ACHN (cell line): ENCODE measurements at places on chromosomes 5 and 9.

- DNase-seq, result peak; percentile 57
These were observed 22.7 kb downstream of the CHD1 start for GRCh38 chr5:98905857-98906688.

- no peak for DNase-seq
These were observed 757.4 kb downstream of the PTPRD start for GRCh38 chr9:9855177-9856078.

GRCh38 chr5:171980792-171981191 lies 25.6 kb downstream of the FBXW11 start:
- no peak for DNase-seq

GRCh38 chr5:170028124-170028523 lies 47.8 kb upstream of the INSYN2B start:
- no peak for DNase-seq

DNA sequence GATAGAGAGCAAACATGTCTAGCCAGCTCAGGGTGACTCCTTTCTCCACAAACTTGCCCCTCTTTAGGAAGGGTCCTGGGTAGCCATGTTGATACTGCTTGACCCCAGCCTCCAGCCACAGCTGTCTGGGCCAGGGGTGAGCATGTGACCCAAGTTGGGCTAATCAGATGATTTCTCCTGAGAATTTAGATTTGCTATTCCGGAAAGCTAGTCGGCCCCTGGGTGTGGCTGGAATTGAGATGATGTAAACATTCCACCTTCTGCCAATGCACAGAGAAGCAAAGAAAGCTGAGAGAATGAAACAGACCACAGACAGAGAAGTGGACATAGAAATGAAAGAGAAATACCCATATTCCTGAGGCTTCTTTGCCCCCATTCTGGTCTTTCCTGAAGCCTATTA lies 17.8 kb upstream of the B4GALT1 start:
- no peak for DNase-seq

GRCh38 chr5:143229426-143229895 lies 174.0 kb downstream of the NR3C1 start:
- DNase-seq, result no peak

GRCh38 chr9:95096381-95096780 lies 221.1 kb downstream of the FANCC start:
- no peak for DNase-seq

DNA sequence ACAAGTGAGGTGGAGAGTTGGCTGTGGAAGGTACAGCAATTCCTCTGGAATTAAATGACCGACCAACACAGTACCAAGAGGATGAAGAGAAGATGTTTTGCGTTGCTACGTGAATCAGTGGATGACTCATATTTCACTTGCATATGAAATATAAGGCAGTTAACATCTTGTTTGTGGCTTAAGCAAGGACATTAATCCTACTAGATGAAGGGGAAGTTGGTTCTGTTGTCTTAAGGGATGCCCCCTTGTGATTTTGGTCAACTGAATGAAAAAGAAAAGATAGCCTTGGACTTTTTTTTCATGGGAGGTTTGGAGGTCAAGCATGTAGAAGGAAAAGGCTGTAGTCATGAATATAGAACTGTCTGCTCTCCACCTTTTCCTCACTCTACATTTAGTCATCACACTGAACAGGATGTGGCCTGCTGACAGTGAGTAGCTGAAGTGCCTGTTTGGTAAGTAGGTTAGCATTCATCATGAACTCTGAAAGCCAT lies 33.9 kb downstream of the VLDLR start:
- DNase-seq, result peak; percentile 74

- DNase-seq, result no peak
These were observed 113.4 kb downstream of the TTLL11 start for GRCh38 chr9:121979736-121980135.

- DNase-seq, result no peak
These were observed 7.0 kb downstream of the ZNF346 start for GRCh38 chr5:177029498-177029897.

GRCh38 chr5:88470745-88471144 lies 202.1 kb upstream of the TMEM161B start:
- DNase-seq, result no peak

GRCh38 chr5:19241690-19242089 lies 746.3 kb downstream of the CDH18 start:
- no peak for DNase-seq

- DNase-seq, result no peak
These were observed 2.2 kb upstream of the PLPP7 start for GRCh38 chr9:131287359-131287758.

- DNase-seq, result no peak
These were observed 220.5 kb downstream of the SH3GL2 start for GRCh38 chr9:17799369-17799768.

DNA sequence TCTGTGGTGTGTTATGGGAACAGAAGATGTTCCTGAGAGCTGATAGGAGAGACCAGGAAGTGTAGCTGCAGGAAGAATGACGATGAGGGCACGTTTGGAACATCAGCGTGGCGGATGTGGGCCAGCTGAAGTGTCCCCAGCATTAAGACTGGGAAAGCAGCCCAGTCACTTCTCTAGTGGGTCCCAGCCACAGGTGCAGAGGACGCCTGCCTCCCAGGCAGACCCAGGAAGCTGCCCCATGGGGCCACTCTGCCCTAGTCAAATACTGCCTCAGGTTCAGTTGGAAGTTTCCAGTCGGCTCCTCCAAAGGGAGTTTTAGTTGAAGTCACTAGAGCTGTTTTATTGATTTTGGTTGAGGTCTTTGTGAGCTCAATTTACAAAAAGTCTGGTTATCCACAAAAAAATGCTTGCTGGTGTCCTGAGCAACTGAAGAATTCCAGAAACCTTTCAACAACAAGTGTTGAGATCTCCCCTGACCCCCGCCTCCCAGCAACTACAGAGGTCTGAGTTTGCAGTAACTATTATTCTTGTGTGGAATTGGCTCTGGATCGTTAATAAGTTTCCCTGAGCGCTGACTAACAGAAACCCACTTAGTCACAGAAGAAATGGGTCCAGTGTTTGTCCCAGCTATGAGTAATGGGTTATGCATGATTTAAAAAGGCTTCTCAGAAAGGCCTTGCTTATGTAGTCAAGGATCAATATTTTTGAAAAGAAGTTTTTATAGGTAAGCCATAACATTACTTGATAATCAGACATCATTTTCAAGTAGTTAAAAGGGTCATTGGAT lies 294.1 kb downstream of the FANCC start:
- DNase-seq, result peak; percentile 85

- no peak for DNase-seq
These were observed 172.2 kb downstream of the COL23A1 start for GRCh38 chr5:178418031-178418430.

GRCh38 chr5:72093824-72094223 lies 13.5 kb upstream of the MAP1B start:
- no peak for DNase-seq

GRCh38 chr5:158390577-158390976 lies 531.6 kb upstream of the CLINT1 start:
- DNase-seq, result no peak

DNA sequence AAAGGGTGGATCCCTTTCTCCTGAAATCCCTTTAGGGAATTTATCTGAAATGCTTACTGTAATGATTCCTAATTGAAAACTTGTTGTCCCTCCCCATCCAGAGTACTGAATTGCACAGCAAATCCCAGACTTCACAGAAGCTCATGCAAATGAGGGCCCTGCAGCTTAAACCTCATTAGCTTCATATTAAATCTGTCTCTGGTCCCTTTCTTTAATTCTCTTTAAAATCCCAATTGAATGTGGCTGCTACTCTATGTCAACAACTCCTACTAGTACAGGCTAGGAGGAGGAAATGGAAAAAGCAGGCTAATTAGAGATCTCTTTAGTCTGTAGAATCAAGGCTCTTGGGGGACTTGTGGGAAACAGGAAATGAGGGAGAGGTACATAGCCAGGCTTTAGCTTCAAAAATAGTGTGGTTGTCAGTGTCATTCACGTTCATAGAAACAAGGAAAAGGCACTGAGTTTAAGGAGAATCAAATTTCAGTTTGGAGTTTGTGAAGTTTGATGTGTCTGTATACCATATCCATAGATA lies 191.3 kb upstream of the PRDM9 start:
- DNase-seq, result no peak

DNA sequence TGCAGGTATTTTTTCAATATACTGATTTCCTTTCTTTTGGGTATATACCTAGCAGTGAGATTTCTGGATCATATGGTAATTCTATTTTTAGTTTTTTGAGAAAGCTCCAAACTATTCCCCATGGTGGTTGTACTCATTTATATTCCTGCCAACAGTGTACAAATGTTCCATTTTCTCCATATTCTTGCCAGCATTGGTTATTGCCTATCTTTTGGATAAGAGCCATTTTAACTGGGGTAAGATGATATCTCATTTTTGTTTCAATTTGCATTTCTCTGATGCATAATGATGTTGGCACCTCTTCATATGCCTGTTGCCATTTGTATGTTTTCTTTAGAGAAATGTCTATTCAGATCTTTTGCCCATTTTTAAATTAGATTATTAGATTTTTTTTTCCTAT lies 85.6 kb upstream of the FST start:
- no peak for DNase-seq

DNA sequence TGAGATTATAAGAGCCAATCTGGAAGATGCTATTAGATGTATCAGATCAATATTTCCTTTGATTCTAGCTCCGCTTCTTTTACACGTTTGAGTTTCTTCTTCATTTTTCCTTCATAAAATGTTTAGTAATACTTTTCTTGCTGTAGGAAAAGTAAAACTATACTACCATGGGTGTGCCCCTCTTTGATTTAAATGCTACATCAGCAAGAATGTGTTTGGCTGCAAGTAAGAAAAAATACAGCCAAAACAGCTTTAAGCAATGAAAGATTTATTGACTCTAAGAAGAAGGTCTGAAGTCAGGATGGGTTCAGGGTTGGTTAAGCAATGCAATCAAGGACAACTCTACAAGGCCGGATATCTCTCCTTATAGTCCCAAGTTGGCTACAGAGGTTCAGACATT lies 126.4 kb downstream of the KCTD16 start:
- DNase-seq, result no peak

GRCh38 chr5:145743396-145744061 lies 91.6 kb downstream of the PRELID2 start:
- no peak for DNase-seq

DNA sequence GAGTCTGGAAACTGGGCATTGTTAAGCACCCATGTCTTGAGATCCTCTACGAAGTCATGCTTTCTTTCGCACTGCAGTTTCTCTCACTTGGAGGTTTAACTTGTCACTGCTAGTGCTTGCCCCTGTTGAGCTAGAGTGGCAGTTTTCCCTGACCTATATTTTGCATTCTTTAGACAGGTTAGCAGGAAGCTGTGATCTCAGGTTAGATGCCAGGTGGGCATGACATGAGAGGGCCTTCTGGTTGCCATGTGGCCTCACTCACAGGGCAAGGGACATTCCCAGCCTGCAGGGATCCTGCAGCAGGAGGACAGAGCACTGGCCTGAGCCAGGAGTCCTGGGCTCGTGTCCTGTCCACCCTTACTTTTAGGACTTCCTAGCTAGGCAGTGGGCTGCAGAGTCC lies 28.6 kb downstream of the SLC36A1 start:
- DNase-seq, result no peak

GRCh38 chr9:19922476-19923118 lies 133.8 kb upstream of the SLC24A2 start:
- peak; percentile 68 for DNase-seq

DNA sequence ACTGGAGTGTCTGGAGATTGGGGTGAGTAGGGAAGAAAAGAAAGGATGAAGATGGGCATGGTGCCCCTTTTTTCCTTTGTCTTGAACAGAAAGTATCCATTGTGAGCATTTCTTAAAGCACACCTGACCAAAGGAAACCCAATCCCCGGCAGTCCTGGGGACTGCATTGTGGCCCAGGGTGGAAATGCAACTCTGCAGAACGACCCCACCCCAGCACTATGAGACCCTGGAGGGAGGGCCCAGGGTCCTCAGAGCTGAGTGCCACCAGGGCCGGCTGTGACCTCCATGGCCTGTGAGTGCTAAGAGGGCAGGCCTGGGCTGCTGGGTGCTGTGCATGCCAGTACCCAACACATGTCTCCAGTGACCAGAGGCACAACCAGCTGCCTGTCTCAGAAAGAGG lies 18.5 kb downstream of the EEIG1 start:
- DNase-seq, result no peak

- no peak for DNase-seq
These were observed 88.9 kb upstream of the TRPM3 start for GRCh38 chr9:71210326-71210725.

DNA sequence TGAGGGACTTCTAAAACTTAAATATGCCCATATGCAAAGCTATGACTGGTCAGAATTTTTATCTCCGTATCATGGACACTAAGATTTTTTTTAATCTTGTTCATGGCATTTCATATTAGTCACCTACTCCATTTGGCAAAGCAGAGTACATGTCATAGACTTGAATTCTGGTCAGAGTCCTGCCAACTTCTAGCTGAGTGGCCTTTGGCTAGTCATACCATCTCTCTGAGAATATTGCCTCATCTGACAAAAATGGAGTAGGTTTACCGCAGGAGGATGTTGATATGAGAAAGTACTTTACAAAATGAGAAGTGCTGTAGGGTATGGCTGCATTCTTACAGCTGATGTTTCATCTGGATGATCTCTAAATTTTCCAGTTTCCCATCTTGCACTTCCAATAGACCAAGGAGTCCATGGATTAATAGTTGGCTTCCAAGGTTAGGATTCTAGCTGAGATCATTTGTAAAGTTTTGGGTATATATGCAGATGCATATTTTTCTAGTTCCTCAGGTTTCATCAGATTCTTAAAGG lies 150.8 kb upstream of the NR3C1 start:
- no peak for DNase-seq

DNA sequence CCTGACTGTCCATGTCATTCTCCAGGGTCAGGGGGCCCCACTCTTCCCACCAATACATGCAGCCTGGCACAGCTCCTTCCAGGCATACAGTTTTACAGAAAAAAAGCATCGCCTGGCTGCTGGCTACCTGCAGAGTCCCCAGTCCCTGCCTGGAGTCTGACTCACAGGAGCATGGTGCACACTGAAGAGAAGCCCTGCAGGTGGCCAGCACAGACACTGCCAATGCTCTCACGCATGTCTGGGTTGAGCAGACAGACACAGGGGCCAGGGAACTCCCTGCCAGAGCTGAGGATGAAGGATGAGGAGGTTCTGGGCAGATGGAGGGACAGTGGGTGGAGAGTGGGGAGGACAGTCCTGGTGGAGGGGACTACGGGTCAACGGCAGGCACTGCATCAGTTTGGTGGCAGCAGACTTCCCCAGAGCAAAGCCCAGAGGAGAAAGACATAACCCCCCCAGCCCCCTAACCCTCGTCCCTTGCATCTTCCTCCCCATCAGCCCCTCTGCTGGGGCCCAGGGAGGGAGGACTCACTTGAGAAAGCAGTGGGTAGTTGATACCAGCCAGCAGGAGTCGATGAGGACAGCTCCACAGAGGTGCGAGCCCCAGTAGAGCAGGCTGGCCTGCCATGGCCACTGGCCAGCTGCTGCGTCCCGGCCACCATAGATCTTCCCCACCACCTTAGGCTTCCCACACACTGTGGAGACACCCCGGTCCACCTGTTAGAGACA lies 72.9 kb upstream of the SPTLC1 start:
- DNase-seq, result no peak

- DNase-seq, result no peak
These were observed 20.0 kb downstream of the PITX1 start for GRCh38 chr5:135013947-135014570.

GRCh38 chr5:159105145-159106053 lies 5.7 kb upstream of the EBF1 start:
- DNase-seq, result no peak

- no peak for DNase-seq
These were observed 22.8 kb downstream of the C9orf50 start for GRCh38 chr9:129598089-129598596.
